ENCODE measurements at places on chromosomes 12 and 14.

GRCh38 chr12:46373301-46374296, 1.0 kb upstream of the SLC38A2 start:
- DNase-seq, result peak; percentile 10

DNA sequence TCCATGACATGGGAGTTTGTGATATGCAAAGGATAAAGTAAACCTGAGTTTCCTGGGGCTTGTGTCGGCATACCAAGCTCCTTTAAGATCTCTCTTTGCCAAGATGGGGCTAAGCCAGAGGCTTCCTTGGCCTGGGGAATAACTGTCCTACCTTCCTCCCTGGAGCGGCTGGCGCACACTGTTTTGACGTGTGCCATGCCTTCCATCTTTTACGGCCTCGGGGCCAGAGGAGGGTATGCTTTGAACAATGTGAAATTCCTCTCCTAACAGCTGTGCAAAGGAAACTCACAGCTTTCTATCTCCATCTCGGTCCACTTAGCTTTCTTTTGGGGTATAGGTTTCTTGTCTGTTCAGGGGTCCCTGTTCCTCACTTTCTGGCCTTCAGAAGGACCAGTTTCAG, 55.2 kb downstream of the NTF3 start:
- DNase-seq, result no peak

DNA sequence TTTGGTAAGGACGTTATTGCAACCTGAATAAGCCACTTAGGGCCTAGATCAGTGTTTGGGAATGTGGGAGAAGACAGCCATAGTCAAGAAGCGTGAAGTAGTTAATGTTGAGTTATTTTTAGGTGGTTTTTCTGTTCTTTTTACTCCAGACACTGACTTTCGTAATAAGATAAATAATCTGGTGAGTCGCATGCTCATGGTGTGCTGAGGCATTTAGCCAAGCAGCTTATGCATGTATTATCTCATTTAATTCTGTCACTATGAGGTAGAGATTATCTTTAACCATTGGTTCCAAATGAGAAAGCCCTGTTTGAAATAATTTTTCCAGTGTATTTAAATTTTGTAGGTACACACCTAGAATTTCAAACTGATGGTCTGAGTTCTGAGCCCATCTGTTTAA, 67.3 kb downstream of the RCOR1 start:
- no peak for DNase-seq

GRCh38 chr12:570921-571794, 92.1 kb downstream of the NINJ2 start:
- no peak for DNase-seq

DNA sequence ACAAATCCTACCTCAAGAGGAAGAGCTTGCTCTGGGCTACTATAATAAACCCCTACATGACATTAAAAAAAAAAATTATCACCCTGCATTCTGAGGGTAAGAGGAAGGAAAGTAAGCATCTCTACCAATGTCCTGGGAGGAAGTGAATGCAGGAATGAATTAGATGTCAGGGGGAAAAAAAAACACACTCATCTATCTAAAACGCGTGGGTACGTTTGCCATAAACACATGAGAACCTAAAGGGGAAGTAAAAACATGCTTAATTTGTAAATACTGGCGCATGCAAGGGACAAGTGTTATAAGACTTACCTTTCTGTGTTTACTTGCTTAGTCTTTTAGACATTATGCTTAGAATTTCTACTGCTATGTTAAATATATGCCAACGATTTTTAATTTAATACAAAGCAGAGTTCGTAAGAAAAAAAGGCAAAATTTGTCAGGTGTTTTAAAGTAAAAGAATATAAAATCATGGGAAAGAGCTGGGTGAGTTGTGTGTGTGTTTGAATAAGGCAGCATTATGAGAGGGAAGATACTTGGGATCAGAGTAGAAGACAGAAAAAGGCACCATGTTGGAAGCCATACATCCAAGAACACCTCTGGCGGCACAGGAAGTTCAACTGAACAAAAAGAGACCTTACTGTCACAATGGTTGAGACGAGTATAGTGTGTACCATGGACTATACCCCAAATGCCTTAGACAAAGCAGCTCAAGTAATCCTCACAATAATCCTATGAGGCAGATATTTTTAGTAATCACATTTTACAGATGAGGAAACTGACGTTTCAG, 1.5 kb downstream of the TMED8 start:
- no peak for DNase-seq

- DNase-seq, result no peak
Measured at GRCh38 chr14:70020352-70021170, 141.3 kb downstream of the SMOC1 start.

DNA sequence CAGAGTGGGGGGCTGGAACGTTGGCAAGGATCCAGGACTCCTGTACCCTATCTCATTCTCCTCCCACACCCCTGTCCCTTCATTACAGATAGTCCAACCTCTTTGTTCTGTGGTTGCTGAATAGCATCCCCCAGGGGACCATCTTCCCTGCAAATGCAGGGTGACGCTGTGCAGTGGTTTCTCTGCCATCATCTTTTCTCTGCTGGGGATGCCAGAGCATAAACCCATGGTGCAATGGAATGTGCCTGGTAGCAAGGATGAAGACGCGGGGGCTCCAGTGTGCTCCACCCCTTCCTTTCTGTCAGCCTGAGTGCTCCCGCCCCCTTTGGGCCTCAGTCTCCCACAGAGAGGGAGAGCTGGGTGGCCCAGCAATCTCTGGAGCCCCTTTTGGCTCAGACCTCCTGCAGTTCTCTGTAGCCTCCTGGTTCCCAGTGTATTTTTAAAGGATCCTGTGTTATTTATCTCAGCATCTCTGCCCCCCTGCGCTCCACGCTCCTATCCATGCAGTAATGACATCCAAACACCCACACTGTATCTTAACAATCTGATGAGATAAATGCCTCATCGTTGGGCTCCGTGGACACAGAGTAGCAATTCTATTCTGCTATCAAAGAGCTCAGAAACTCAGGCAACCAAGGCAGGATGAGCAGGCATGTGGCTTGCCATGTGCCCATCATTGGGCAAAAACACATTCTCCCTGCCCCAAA, 212.8 kb downstream of the CACNA1C start:
- no peak for DNase-seq

- DNase-seq, result no peak
Measured at GRCh38 chr12:116662612-116663144, 75.2 kb downstream of the SPRING1 start.

GRCh38 chr12:9404031-9404430, 195.8 kb upstream of the PZP start:
- no peak for DNase-seq

DNA sequence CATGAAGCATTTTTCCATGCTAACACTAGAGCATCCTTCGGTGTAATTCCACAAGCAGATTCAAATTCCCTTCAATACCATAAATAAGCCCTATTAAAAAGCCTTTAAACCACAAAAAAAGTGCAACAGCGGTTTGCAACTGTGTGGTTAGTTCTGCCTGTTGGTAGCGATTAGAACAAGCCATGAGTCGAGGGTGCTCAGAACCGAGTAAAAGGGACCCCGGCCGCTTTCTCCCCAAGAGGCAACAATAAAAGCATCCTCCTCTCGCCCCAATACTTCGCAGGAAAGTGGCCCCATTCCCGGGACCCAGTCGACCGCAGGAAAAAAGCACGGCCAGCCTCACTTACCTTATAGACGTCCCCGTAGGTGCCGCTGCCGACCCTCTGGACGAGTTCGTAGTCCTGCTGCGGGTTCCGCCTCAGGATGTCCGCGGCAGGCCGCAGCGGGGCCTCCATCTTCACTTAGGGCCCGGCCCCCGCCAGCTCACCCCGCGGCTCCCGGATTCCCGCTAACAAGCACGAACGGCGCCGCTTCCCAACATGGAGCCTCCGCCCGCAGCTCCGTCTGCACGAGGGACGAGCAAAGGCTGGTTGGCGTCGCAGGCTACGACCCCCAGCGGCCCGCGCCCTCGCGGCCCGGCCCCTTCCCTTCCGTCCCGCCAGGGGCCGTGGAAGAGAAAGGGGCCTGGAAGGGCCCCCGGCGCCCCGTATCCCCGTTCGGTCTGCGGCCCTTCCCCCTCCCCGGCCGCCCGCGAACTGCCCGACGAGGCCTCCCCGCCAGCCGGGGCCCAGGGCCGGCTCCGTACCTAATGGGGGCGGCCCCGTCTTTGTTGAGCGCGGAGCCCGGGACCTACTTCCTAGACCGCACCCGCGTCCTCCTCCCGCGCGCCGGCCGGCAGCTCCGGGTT, 521 bp downstream of the MAP4K5 start:
- DNase-seq, result no peak

DNA sequence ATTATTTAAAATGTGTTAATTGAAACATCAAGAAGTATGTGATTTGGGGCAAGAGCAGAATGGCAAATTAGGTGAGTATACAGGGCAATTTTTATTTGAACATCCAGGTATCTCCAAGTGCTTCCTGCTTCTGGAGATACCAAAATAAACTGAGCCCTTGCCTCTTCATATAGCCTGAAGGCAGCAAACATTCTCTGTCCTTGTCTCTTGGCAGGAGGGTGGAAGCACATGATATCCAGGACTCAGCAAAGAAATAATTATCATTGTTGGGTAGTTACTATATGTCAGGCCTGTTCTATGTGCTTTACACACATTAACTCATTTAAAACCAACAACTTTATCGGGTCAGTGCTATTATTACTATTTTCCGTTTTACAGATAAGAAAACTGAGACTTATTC, 12.5 kb downstream of the LIN7A start:
- DNase-seq, result no peak

GRCh38 chr12:112270673-112271072, 111.6 kb downstream of the HECTD4 start:
- no peak for DNase-seq

DNA sequence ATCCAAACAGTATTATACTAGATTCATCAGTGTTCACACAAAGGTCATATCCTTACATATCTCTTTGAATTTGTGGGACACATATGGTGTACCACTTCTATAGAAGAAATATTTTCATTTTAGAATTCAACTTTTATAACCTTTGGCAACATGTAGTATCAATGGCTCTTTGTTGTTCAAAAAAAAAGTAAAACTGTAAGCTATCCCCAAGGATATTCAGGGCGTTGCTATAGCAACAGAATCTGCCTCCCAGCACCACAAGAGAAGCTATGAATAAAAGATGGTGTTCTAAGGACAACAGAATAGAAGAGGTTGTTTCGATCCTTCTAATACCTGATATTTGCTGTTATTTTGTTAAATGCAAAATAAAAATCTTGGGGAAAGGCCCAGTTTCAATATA, 139.3 kb downstream of the BRMS1L start:
- no peak for DNase-seq

- no peak for DNase-seq
Measured at GRCh38 chr14:34113991-34114390, 163.1 kb upstream of the EGLN3 start.

Measured in hypothalamus (tissue), 51 donors.